ENCODE measurements at places on chromosomes 5 and 9.
A peak's percentile ranks its signal among the peaks of the same experiment; 100 is the strongest.

DNA sequence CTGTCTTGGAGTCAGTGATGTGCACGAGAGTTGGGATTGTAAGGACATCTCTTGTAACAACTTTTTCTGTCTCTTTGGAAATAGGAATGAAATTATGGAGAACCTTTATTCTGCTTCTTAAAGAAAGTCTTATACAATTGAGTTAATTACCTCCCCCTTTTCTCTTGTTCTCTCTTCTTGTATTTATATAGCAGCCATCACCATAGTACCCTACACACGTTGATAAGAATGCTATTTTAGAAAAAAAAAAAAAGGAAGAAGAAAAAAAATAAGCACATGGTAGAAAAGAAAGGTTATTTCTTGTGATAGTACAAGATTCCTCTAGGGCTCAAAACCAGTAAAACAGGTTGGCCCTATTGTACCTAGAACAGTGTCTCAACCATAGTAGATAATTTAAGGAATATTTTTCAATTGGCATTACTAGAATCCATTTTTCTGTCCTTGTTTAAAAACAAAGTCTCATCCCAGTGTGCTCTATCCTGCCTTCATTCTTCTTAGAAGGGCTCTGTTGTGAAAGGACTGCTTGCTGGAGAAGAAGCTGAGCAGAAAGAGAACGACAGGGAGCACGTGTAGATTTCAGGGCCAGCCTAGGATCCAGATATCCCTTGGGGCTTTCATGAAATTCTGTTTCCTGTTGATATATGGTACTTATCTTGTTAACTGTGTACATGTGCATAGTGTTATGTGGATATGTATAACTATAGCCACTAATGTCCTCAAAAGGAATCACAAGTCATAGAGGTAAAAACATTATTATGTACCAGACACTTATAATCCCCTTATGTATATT lies 392.3 kb upstream of the MEF2C start:
- no peak for DNase-seq

DNA sequence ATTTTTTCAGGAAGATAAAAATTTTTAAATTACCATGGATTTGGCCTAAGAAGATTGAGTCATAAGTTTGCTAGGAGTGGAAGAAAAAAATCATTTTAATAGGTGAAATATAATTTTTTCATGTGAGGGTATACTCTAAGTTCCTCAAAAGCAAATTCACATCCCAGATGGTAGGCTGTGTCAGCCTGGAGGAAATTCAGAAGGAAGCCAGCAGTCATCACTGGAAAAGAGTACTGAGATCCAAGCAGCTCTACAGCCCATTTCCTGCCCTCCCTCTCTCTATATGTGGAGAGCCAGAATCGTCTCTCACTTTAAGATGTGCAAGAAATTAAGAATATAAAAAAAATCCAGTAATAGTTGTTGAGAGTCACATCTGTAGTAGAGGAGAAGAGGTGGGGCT lies 126.5 kb upstream of the CDH18 start:
- DNase-seq = no peak

GRCh38 chr9:135926402-135927194 lies 19.3 kb upstream of the CAMSAP1 start:
- DNase-seq = peak; percentile 94

DNA sequence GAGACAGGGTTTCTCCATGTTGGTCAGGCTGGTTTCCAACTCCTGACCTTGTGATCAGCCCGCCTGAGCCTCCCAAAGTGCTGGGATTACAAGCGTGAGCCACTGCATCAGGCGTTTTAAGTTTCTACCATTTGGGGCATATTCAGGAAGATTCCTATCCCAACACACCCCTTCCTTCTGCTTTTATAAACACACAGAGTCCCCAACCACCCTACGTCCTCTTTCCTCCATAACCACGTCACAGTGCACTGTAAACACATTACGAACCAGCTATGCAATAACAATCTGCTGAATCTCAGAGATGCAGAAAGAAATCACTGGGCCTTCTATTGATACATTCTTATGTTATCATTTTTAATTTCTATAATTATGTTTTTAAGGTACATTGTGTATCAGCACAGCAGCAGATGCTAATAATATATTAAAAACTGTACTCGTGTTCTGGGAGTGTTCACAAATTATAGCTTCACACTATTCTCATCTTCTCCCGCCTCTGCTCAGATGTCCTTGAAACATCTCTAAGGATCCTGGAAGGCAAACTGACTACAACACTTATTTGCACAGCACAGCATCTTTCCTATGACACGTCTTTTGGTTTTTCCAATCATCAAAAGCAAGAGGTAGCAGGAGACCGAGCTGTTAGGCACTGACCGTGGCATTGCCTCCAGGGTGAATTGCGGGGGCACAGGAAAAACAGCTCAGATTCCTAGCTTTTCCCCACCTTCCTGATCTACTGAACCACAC lies 60.2 kb downstream of the KCNIP1 start:
- DNase-seq = no peak

GRCh38 chr5:172715931-172716682 lies 54.9 kb downstream of the DUSP1 start:
- no peak for DNase-seq

Measured in myocyte (in vitro differentiated cells).